ENCODE measurements at places on chromosomes 7 and 10.

- DNase-seq = no peak
Observed at GRCh38 chr7:21675255-21675654, 132.4 kb downstream of the DNAH11 start.

GRCh38 chr7:77627309-77627676 is 69.0 kb upstream of the RSBN1L start:
- no peak for DNase-seq

GRCh38 chr7:90404777-90405176 is 1.5 kb downstream of the CLDN12 start:
- DNase-seq = no peak

DNA sequence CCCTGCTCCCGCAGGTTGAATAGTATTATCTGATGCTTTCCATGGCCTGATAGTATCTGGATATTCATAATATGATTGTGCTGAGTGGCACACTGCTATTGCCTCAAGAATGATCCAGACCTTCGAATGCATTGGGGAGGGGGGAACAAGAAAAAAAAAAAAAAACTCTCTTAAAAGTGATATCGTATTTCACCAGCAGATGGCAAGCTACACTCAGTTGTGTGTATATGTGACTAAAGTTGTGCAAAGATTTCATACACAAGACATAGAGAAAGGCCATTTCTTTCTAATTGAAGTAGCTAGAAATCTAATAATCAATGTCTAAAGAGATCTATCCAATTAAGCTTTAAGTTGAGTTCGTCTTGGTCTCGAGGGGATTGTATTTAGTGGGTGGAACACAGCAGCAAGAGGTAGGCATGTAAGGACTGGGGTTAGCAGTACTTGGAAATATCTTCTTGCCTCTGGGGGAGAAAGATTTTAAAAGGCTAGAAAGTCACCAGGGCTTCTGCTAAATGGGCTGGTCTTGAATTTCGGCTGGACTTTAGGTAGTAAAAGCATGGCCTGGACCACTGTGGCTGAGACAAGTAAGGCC is 15.3 kb downstream of the SFRP4 start:
- DNase-seq = no peak

DNA sequence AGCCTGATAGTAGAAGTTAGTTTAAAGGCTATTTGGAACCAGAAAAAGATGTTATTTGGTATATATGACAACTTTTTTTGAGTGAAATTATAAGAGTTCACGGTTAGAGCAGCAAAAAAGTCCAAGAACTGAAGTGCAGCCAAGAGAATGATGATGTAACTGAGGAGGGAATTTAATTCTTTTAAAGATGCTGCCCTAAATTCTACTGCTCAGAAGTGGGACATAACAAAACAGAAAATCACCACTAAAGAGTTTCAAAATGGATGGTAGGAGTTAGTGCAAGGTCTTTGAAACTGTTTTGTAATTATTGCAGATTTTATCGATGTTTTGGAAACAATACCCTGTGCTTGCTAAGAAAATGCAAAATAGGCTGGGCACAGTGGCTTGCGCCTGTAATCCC is 6.5 kb downstream of the SAMD8 start:
- DNase-seq = no peak

GRCh38 chr10:30882281-30882680 is 149.4 kb downstream of the ZNF438 start:
- no peak for DNase-seq

DNA sequence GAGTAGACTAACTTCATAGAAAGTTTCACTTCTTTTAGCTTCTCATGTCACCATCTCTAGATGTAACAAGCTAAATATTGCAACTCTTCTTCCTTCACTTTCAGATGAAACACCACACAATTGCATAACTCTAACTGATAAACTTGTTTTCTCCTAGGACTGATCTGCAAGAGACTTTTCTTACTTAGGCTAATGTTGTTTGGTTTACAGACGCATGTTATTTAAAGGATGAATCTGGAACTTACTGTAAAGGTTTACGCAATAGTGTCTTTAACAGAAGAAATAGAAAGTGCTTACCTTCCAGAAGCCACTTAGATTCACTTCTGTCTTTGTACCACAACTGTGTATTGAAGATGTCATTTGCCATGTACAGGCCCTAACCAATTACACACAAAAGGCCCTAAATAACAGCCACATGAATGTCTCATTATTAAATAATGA is 22.1 kb upstream of the ZC3HAV1 start:
- no peak for DNase-seq

DNA sequence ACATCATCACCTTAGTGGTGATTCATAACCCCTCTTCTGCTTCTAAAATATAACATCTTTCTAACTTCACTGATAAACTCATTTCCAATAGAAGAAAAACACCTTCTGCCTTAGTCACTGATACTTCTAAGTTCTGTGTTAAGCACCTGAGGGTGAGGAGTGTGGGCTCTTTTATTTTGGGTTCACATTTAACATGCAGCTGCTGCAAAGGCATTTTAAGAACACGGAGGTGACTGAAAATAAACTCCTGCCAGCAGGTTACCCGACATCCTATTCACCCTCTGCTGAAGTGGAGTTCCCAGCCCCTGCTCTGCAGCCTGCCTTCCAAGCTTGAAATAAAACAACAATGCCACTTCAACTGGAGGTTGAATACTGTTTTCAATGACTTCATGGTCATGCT is 202.9 kb upstream of the PLXNA4 start:
- DNase-seq = no peak

GRCh38 chr7:115133248-115133647 is 211.4 kb downstream of the MDFIC start:
- no peak for DNase-seq

DNA sequence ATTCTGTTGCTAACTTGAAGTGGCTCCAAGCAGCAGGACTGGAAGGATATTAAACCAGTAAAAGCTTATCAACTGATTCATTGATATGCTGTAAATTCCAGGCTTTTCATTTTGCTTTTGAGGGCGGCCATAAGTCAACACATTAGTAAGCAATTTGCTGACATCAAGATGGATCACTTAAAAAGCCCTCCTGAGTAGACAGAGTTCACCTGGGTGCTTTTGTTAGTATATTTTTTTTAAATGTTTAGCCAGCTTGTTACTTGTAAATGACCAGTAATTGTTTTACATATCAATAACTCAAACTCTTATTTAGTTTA is 26.5 kb downstream of the RNF32 start:
- DNase-seq = no peak

- DNase-seq = no peak
Observed at GRCh38 chr7:107779647-107780099, 23.4 kb downstream of the SLC26A3 start.

DNA sequence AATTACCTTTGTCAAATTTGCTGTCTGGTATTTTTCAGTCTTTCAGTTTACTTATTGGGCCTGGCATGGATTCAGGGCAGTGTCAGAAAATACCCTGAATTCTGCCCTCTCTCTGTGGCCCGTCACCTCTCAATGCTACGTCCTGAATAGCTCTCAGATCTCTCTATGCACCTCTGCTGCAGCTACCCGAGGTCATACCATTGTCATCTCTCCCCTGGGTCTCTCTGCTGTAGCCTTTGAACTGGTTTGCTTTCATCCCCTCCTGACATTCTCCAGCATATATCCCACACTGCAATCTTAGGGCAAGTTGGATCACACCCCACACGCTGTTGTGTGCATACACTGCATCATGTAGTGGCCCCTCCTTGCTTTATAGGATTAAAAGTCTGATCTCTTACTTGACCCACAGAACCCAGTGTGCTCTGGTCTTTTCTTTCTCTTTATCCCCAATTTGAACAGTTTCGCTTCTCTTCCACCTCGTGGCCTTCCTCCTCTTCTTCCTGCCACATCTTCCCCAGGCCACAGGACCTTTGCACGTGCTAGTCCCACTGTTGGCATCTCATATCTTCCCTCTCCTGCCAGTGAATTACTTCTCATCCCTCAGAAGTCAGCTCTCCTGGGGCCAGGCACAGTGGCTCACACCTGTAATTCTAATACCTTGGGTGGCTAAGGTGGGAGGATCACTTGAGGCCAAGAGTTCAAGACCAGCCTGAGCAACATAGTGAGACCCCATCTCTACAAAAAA is 372.9 kb downstream of the GALNT17 start:
- no peak for DNase-seq

DNA sequence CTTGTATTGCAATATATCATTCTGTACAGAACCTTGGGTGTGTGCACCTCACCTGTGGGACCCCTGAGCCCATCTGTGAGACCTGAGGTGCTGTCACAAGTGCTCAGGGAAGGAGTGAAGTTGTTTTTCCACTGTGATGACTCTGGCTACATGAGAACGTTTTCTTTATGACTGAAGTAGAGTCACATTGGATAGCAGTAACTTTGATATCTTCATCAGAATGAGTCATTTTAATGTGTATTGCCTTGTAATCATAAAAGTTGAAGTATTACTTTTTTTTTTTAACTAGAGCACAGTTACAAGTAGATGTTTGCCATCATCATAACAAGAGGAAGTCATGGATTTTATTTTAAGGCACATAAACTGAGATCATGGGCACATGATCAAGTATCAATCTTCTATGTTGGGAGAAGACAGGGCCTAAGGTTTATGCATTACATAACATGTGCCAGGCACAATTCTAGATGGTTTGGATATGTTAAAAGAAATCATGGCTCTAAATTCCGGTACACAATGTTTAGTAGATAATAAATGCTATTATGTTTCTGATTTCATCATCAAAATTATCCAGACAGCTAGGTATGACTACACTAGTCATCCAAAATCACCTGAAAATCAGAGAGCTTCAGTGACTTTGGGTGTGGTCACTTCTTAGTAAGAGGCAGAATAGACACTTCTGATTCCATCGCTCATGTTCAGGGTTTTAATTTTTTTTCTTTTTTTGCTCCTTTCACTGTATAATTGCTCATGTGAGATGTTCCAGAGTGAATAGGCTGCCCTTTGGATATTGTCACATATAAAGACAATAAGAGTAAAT is 82.7 kb upstream of the KLF6 start:
- DNase-seq = no peak

- no peak for DNase-seq
Observed at GRCh38 chr10:91349381-91349780, 60.8 kb upstream of the HECTD2 start.

DNA sequence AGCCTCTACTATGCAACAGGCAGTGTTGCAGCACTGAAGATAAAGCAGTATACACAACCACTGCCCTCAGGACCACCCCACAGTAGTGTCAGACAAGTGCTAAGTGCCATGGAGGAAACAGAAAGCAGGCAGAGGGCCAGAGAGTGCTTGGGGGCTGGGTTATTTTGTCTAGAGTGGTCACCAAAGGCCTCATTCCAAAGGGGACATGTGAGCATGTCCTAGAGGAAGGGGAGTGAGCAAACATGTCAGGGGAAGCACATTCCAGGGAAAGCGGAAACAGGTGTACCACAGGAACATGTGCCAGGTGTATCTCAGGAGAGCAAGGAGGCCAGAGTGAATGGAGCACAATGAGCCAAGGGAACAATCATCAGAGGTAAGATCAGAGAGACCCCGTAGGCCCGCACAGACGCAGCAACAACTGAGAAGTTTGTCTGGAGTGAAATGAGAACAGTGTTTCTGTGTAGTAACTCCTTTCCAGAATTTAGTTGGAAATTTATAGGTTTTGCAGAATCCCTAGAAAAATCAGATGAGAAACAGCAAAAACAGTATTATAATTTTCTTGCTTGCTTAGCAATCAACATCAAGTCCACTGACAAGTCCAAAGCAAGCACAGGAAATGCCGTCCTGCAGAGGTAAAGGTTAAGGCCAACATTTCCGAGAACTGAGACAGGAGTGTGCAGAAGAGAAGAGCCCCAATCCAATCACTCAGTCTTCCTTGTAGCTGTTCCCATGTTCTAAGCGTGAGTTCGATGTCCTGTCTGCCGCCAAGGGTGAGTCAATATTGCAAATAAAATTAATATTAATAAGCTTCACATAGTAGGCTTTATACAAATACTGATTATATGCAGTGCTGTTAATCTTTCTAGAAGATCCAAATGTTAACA is 67.3 kb downstream of the SGMS1 start:
- no peak for DNase-seq

DNA sequence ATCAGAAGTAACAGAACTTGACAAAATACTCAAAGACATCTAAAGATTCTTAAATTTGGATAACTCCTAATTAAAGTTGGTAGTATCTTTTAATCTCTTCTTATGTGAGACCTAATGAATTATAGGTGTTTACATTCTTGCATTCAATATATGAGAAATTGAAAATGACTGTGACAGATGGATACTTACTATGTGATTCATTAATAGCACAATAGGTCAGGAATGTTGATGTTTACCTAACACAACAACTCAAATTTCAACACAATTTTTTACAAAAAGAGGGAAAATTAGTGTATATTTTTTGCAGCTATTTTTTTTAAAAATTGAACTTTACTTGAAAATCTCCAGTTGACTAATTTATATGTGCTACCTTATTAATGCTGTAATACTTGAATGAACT is 31.7 kb upstream of the MCU start:
- DNase-seq = no peak

DNA sequence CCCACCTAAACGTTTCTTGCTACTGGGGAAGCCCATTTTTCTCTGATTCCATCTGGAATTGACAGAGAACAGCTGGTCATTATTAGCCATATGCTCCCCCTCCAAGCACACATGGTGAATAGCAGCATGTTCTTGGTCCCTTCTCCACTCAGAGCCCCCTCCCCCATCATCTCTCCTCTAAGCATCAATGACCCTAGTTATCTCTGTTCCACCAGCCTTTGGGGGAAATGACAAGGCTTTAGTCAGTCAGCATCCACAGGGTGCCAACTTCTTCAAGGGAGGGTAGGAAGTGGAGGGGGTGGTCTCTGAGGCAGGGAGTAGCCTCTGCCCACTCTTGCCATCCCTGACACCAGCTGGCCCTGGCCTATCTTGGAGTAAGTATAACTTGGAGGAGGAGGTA is 163.1 kb downstream of the UBE2H start:
- no peak for DNase-seq

DNA sequence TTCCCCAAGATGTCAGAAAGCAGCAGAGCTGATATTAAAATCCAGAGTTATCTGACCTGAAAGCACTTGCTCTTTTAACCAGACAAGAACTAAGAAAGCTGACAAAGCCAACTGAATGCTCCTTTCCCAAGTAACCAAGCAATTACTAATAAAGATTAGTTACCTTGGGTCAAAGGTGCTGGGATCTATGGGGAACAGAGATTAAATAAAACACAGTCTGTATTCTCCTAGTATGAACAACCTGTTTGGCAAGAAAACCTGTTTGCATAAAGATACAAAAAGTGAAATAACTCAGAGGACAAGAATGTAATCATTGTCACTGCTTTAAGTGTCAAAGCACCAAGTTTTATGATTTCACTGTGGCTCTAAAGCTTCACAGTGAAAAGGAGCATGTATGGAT is 35.7 kb downstream of the ITPRID1 start:
- DNase-seq = no peak

GRCh38 chr10:97520978-97521761 is 22.4 kb downstream of the UBTD1 start:
- no peak for DNase-seq

- DNase-seq = no peak
Observed at GRCh38 chr7:114598946-114599345, 184.3 kb downstream of the FOXP2 start.

DNA sequence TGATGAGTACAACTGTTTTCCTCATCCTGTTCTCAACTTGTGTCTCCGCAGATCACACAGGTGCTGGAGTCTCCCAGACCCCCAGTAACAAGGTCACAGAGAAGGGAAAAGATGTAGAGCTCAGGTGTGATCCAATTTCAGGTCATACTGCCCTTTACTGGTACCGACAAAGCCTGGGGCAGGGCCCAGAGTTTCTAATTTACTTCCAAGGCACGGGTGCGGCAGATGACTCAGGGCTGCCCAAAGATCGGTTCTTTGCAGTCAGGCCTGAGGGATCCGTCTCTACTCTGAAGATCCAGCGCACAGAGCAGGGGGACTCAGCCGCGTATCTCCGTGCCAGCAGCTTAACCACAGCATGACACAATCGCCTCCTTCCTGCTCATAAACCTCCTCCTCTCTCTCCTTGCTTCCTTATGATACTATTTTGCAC is 126.7 kb upstream of the PRSS58 start:
- DNase-seq = no peak

Data from activated effector memory CD4-positive, alpha-beta T cell treated with Interleukin-2 at 50 U/mL for 16 hours (primary cell).